Myocyte (in vitro differentiated cells): ENCODE measurements at places on chromosomes 3 and 15. TPM values are rescaled to one million over a fixed set of nuclear protein-coding genes. Genes with fewer than 3 reads are reported as not detected.

The SEMA3F gene
- 0.51 and 1.6 TPM in 2 replicates for total RNA-seq

The GPR149 gene
- total RNA-seq, result not detected in 2 replicates

GRCh38 chr3:111613294-111613693, 18.1 kb upstream of the ZBED2 start:
- no peak for DNase-seq

DNA sequence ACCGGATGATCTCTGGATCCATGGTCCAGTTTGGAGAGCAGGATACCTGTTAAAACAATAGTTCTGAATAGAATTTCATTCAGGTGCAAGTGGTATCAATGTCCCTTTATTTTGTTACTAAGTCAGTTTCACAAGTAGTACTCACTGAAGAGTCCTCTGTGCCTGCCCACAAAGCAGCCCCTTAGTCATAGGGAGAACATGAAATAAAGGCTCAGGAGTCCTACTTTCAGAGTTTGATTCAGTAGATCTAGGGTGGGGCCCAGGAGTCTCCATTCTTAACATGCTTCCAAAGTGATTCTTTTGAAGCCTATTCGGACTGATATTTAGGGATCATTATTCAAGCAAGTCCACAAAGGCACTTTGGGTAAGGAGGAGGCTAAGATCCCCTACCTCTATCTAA, 79.8 kb upstream of the ACKR4 start:
- DNase-seq, result no peak

GRCh38 chr3:101853982-101854381, 4.7 kb downstream of the NFKBIZ start:
- no peak for DNase-seq

DNA sequence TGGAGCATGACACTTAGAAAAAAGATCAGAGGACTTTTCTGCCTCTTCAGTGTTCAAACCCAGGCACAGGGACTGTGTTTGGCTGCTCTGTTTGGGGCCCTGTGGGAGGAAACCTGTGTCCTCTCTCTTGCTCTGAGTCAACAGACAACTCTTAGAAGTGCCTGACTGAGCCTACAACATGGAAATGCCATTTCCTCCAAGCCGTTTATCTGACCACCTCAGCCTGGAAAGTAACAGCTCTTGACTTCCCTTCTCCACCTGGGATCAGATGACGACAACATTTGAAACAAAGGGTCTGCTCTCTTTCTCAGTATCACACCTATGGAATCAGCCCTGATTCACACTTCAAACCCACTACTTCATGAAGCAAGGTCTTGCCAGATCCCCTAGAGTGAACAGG, 91.3 kb upstream of the CTDSPL start:
- DNase-seq, result no peak

DNA sequence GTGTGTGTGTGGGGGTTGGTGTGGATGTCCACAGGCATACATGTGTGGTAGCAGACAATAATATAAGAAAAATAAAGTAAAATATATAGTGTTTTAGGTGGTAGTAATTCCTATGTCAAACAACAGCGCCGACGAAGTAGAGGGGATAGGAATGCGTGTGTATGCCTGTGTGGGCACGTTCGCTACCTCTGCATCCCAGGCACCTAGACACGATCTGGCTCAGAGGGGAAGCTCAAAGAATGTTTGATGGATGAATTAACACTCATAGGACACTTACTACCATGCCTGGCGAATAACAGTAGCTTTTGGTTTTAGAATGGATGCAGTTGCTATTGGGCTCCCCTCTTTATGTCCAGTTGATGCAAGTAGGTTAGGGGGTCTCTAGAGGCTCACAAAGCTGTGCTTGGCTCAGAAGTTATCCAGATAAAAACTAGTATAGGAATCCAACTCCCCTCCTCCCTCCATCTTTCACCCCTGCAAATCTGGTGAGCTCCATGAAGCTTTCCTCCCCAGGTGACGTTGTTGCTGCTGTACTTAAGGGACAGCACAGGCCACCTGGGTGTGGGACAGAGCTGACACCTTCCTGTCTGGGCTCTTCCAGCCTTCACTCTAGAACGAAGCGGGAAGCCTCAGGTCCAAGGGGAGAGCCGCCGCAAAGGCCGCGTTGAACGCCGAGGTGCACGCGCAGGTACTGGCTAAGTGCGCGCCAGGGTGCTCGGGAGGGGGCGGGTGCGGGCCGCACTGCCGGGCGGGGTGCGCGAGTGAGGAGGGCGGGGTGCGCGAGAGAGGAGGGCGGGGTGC, 192.6 kb upstream of the LYSMD4 start:
- DNase-seq, result no peak

- DNase-seq, result peak; percentile 75
These were observed 3.5 kb downstream of the PFN2 start for GRCh38 chr3:149967086-149967685.

The STIMATE gene
- 8.9 and 9.2 TPM in 2 replicates for total RNA-seq

The GNB5 gene
- total RNA-seq, result 14.2 and 21.6 TPM in 2 replicates

DNA sequence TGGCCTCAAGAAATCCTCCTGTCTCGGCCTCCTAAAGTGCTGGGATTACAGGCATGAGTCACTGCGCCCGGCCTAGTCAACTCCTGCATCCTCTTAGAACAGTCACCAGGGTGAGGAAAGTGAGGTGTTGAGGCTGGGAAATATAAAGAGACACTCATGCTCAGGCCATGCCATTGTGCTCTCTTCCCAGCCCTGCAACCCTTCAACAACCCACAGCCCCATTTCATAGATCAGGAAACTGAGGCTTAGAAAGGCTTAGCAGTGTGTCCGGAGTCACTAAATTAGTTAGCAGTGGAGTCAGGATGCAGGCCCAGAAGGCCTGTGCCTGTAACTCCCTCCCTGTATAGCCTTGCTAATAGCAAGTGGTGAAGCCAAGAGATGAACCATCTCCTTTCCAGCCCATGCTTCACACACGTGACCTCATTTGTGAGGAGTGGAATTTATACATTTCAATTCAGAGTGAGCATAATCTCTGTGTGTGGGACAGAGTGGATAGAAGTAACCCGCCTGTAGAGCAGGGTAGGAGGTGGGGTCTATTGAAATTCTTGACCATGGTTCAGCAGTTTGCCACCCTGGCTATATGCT, 51.7 kb upstream of the USP3 start:
- no peak for DNase-seq

DNA sequence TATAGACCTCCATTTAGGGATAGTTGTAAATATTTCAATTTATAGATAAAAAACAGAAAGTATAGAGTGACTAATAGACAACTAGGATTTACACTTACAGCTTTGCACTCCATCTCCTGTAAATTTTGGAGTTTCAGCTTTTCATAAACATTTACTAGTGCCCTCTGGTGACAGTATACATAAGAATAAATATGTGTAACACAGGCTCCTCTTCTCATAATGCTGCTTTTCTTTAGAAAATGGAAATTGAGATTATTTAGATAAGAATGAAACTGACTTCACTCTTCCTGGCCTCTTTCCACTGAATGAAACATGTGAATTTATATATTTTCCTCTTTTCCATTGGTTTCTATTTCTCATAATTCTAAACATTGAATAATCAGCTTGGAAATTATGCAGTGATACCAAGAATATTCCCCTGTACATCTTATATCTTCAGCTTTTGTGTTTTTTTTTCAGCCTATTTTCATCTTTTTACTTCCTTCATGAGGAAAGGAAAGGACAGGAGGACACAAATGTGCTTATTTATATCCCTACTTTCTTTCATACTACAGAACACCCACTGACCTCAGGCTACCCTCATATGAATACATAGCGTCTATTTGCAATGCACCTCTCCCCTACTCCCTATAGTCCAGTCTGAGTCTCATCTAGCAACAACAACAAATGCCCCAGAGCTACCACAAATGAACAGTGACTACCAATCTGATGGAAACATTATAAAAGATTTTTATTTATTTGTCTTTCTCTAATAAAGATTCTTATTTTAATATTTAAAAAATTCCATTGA, 103.1 kb upstream of the CCDC39 start:
- no peak for DNase-seq

The JMJD7 gene
- total RNA-seq, result 9.4 and 12.4 TPM in 2 replicates

DNA sequence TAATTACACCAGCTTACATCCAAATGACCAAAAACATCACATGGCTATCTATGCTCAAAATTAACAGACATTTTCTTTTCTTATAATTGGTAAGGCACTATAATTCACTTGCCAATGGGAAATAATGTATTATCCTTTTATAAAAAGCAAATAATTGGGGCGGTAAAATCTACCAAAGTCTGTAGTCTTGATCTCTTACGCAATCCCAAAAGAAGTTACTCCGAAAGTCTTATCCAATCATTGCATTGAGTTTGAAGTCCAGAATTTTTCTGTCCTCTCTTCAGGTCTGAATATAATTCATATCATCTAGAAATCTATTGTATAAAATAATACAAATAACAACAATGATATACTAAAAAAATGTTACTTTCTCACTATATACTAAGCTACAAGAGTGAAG, 273.3 kb upstream of the CADM2 start:
- DNase-seq, result no peak

- no peak for DNase-seq
These were observed 10.8 kb upstream of the SKIL start for GRCh38 chr3:170346481-170347392.

- no peak for DNase-seq
These were observed 54.8 kb upstream of the BCL6 start for GRCh38 chr3:187799942-187800641.

DNA sequence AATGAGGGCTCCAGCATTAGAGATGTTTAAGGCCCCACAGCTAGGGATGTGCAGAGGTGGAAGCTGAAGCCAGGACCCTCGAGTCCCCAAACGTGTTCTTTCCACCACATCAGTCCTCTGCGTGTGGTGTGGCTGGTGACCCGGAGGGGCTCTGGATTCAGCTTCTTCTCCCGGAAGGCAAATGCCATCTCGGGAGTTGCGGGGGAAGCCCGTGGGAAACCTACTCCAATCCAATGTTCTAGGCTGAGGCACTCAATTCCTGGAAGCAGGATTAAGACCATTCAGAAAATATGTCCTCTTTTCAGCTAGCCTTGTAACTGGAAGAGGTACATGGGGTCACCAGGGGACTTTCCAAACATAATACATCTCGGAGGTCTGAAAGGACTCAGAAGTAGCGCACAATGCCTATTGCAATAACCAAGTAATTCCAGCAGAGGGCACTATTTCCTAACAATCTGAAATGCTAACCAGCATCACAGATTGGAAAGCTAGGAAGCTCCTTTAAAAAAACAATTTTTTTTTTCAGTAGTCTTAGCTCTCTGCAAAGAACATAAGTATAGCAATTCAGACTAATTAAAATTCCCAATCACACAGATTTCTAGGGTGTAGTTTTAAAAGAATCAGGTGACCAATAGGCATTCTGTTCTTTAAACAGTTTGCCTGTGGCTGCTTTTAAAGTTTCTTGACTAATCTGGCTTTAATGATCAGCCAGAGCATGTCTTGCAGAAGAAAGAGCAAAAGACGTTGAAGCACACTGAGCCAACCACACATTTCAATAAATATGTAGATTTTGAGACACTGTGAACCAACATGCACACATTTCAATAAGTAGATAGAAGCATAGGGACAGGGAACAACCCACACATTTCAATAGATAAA, 36.1 kb downstream of the BNC1 start:
- peak; percentile 77 for DNase-seq

- DNase-seq, result peak; percentile 46
These were observed 42.1 kb downstream of the CORO2B start for GRCh38 chr15:68620721-68621527.

DNA sequence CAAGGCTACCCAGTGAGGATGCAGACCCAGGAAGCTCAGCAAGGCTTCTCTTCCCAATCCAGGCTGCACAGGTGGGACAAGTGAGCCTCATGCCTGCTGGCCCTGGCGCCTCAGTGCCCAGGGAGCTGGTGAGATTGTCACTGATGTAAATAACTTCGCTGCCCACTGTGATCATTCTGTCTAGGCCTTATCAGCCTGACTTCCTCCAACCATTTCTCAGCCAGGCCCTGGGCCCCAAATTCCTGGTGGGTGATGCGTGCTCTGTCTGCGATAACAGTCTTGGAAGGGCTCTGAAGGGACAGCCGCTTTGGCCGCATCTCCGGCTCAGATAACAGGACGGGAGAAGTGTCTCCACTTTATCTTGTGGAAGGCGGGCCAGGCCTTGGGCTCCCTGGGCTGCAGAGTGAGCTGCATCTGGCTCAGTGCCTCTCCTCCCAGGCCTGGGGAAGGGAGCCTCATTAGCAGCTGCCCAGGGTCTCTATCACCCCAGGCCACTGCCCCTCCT, 2.2 kb upstream of the FBLN2 start:
- no peak for DNase-seq

The GNAT1 gene
- total RNA-seq, result 1.9 and 4.4 TPM in 2 replicates

DNA sequence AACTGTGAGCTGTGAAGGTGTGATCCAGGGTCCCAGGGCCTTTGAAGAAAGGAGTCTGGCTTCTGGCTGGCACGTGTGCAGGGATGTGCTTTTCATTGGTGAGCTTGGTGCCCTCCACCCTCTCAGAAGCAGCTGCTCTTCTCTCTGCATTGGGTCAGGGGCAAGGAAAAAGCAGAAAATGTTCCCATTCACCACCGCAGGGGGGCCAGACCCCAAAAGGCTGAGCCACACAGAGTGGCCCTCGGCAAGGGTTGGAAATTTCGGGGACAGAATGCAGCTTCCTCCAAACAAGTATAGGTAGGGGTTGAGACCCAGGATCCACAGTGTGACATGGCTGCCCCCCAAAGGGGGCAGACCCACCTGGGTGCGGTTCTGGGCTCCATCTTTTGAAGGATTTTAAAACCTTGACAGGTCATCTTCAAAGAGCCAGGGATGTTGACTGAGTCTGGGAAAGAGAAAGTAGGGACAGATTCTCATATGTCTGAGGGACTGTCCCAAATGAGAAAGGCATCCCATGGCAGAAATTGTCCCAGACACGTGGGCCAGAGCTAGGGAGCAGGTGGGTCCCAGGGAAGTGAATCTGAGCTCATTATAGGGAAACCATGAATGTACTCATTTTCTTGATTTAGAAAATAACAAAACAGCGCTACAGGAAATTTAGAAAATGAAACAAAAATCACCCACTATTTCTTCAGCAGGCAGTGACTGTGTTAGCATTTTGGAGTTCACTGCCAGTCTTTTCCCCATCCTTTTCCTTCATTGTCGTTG, 2.7 kb downstream of the CSK start:
- no peak for DNase-seq

The TTLL13 gene
- 0.08 TPM in 1 of 2 replicates, not detected in the other for total RNA-seq

DNA sequence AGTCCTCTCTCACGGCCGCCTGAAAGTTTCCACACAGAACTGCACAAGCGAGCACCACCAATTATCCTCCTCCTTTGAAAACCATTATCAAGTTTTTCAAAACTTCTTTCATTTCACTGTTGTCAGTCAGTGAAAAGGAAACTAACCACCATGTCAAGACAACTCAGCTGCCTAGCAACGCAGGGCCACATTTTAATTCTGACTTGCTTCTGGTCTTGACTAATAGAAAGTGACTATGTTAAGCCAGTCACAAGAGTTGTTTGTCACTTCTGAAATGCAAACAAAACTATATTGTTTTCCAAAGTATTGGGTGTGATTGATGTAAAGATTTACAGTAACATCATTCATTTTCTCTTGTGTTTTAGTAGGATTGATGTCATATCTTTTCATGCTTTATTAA, 612.8 kb upstream of the AGTR1 start:
- DNase-seq, result no peak

The C2CD4A gene
- total RNA-seq, result not detected in 2 replicates

The C3orf49 gene
- not detected in 2 replicates for total RNA-seq

The DCLK3 gene
- not detected in 2 replicates for total RNA-seq

The NDUFB5 gene
- 186 and 192 TPM in 2 replicates for total RNA-seq

GRCh38 chr3:160372780-160373179, 26.2 kb downstream of the IFT80 start:
- DNase-seq, result no peak

The GALNT15 gene
- 0.91 and 1.3 TPM in 2 replicates for total RNA-seq

The HHLA2 gene
- not detected in 2 replicates for total RNA-seq
